Activated T-cell treated with anti-CD3 and anti-CD28 coated beads for 48 hours (primary cell): ENCODE measurements at places on chromosomes 2 and 18.

GRCh38 chr2:682226-682625 is 5.0 kb upstream of the TMEM18 start:
- DNase-seq = no peak

- DNase-seq = no peak
Measured at GRCh38 chr18:399631-400135, 100.8 kb downstream of the COLEC12 start.

DNA sequence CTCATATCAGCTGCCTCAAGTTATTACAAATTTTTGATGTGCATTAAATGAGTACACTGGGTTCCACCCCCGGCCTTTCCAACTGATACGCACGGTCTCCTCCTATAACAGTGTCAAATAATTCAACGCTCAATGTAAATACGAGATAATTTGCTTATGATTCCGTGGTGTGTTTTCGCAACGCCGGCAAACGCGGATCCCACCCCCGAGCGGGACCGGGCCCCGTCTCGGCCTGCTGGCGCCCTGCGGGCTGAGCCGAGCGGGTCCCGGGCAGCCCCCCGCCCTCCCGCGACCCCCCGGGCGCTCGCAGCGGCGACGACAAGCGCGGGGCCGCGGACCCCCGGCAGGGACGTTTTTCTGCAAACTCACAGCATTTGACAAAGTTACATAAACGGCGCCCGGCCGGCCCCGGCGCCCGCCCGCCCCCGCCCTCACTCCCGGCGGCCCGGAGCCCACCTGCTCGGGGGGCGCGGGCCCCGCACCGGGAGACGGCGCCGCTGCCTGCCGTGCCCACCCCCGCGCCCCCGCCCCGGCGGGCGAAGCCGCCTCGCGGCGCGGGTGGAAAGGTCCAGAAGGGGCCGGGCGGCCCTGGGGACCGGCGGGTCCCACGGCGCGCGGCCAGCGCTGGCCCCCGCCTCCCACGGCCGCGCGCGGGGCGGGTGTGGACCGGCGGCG is 762 bp downstream of the HDAC4 start:
- DNase-seq = no peak

DNA sequence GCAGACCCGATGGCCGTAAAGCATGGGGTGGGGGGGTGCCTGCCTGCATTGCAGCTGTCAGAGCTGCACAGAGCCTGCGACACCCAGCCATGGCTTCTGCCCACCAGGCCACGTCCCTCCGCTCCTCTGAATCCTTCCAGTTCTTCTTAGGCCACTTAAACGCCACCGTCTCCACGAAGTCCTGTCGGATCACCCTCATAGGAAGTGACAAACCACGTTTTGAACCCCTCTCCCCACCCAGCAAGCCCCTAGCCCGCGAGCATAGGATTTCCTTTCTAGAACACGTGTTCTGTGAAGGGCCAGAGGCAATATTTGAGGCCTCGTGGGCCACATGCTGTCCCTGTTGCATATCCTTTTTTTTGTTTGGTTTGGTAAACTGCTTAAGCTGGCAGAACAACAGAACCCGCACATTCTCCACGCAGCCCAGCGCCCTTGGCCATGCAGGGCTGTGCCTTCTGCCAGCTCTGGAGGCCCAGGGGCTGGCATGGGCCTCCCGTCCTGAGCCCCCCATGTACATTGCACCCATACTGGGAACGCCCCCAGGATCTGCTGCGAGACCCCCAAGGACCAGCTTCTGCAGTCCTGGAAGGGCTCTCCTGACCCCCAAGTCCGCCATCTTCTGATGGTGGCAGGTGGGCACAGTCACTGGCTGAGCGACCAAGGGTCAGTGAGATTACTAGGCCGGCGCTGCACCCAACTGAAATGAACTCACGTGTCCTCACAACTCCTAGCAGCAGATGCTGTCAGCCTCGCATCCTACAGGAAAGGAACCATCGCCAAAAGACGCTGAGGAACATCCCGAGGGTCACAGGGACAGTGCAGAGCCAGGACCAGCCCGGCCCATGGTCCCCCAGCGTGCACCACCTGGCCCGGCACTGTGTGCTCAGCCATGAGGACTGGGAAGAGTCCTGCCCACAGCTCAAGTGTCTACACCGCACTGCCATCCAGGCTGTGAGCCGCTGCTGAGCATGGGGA is 35.1 kb downstream of the ADI1 start:
- DNase-seq = no peak

- no peak for DNase-seq
Measured at GRCh38 chr2:191150230-191150599, 579 bp downstream of the STAT4 start.

GRCh38 chr2:33268246-33268831 is 208.1 kb upstream of the RASGRP3 start:
- DNase-seq = no peak
